ENCODE measurements at places on chromosomes 7 and 10. TPM values are rescaled to one million over a fixed set of nuclear protein-coding genes. Genes with fewer than 3 reads are reported as not detected.

APBB1IP gene
- 102 TPM for total RNA-seq

DYDC1 gene
- total RNA-seq = not detected

EPHA1 gene
- total RNA-seq = 44.9 TPM

IRF5 gene
- 3.0 TPM for total RNA-seq

LIPM gene
- total RNA-seq = not detected

CBX3 gene
- 197 TPM for total RNA-seq

INA gene
- not detected for total RNA-seq

CPXM2 gene
- not detected for total RNA-seq

GDF2 gene
- not detected for total RNA-seq

CACNA2D1 gene
- total RNA-seq = not detected

TMEM184A gene
- total RNA-seq = not detected

DNA sequence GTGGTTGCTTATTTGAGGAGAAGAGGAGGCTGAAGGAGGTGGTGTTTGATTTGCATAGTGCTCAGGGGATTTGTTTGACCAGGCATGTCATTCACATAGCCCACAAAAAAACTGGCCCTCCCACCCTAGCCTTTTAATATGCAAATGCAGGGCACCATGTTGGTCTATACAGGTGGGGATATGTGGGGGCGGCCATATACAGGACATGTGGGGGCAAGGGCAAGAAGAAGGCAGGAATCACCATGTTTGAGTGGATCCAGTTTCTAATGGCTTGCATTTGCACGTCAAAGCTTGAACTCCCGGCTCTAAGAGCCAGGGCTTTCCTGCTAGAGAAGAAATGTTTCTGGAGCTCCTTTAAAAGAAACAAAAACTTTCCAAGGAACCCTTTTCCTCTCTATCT, 541.0 kb downstream of the ZWINT start:
- DNase-seq = no peak

DNA sequence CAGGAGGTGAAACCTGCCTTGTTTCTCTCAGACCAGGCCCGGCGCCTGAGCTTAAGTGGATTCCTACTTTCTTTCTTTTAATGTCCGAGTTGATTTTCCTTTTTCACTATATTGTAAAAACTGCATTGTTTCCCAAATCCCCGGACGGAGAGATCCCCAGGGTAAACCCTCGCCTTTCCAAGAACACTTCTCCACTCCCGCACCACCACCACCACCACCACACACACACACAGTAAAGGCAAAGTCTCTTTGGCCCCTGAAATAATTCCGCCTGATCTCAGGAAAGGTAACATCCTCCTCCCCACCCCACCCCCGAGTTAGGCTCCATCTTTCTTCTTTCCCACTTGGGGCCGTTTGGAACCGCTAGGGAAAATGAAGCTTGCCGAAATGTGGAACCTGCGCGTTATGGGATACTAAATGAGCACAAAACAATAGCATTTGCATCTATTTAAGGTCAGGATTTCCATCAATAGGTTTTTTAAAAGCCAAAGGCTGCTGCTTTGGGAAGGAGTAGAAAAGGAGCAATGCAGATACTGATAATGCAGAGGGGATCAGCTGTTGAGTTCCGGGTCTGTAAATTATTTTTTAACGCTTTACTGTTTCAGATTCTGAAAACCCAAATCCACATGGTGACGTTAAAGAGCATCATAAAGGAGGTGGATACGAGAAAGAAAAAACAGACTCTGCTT, 2.5 kb downstream of the HPSE2 start:
- no peak for DNase-seq

GRCh38 chr7:48420206-48420605, 248.9 kb downstream of the ABCA13 start:
- no peak for DNase-seq

DNA sequence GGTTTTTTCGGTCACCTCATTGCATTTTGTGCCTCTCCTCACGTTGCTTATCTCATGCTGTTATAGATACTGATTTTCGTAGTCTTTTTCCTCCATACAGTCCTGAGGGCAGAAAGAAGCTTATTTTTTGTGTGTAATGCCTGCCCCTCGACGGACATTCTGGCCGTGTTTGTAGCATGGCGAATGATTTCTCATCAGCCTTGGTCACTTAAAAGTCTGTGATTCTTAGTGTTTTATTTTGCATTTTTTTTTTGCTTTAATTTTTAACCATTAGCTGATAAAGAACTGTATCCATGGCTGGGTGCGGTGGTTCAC, 469 bp upstream of the NOC3L start:
- DNase-seq = no peak

- no peak for DNase-seq
These were observed 4.9 kb upstream of the ZMIZ2 start for GRCh38 chr7:44743750-44744149.

DNA sequence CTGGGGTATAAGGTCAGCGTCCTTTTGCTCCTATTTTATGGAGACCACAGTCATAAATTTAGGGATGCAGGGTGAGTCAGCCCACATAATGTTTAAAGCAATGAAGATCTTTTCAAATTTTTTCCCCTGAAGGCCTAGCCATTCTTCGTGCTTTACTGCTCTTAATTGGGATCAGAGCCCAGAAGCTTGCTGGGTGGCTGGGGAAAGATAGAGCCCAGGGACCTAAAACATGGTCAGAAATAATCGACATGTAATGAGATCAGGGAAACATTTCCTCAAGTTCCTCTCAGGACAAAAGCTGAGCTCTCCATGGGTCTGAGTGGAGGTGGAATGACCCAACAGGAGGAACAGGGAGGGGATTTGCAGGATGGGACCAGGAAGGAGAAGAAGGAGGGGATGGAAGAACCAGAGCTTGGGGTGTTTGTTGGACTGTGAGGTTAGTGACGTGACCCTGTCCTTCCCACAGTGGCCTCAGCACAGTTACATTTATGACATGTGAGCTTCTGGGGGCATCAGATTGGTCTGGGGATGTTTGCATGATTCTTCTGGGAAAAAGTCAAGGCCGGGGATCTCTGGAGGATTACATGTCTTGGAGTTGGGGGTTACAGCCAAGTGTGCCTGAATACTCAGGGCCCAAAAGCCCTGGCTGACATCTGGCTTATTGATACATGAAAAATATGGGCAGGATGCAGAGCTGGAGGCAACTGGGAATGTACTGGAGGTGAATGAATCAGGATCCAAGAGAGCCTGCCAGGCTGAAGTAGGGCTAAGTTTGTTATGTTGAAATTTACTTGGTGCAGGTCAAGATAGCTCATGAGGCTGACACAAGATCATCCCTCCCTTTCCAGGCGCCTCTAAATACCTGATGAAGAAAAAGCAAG, 477.9 kb downstream of the RPS24 start:
- no peak for DNase-seq

DNA sequence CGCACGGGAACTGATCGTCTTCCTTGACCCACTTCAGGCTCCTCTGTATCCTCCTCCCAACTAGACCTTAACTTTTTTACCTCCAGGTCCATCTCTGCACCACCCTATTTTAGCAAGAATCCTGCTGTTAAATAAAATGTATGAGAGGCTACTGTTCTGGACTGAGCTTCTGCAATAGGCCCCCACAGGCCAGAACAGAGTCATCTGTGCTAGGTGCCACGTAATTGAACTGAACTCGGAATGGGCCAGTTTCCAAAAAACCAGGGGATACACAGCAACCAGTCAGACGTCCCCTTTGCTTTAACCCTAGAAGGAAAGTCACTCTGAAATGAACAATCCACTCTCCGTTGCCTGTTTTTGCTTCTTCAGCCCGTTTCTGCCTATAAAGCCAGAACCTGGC, 71.3 kb downstream of the CHST15 start:
- no peak for DNase-seq

GRCh38 chr7:95766657-95767056, 5.7 kb upstream of the DYNC1I1 start:
- no peak for DNase-seq

DNA sequence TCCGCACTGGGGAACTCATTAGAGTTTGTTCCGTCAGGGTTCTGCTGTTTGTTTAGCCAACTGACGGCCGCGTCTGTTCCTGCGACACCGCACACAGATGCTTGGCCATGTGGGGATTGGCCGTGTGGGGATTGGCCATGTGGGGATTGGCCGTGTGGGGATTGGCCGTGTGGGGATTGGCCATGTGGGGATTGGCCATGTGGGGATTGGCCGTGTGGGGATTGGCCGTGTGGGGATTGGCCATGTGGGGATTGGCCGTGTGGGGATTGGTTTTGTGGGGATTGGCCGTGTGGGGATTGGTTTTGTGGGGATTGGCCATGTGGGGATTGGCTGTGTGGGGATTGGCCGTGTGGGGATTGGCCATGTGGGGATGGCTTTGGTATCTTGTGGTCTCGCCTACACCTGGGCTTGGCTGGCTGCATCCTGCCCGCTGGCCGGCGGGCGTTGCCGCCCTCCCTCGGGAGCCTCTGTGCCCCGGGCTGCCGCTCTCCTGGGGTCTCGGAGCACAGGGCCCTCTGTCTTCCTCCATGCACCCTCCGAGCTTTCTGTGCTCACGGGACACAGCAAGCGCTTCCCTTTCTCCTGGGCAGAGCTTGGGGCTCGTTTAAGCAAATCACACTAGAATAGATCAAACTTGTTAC, 62.5 kb downstream of the NKX6-2 start:
- no peak for DNase-seq

DNA sequence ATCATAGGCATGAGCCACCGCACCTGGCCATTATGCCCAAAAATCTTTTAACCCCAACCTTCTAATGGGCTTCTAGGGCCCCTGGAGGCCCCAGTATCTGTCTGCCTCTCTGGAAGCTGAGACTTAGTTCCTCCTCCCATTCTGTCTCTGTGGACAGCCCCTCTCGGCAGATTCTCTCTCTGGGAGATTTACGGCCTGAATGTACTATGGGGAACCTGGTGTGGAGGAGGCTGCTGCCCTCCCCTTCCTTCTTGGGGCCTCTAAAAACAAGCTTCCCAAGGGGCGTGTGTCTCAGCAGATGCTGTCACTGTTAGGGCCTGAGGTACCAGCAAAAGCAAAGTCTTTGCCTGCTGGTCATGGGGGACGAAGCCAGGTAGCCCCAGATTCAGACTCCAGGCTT, 35.8 kb upstream of the PRKAR1B start:
- DNase-seq = no peak

- DNase-seq = no peak
These were observed 39.6 kb downstream of the STARD3NL start for GRCh38 chr7:38217672-38218071.

- DNase-seq = no peak
These were observed 66.6 kb downstream of the GPR37 start for GRCh38 chr7:124698964-124699363.

DNA sequence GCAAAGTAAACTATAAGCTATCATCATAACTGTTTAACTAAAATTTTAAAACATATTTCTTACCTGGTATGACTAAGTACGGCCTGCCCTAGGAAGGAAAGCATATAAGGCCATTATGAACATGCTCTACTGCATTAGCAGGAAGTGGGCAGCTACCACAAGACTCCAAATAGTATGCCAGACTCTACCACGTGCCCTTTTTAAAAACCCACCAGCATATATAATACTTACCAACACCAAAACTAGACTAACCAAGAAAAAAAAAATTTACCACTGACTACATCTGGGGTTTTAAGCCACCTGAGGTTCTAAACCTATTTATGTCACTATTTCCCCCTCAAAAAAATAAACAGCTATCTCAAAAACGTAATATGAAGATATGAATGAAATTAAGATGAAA, 30.1 kb downstream of the NUDCD3 start:
- DNase-seq = peak; percentile 26

- DNase-seq = no peak
These were observed 47.2 kb upstream of the RHEB start for GRCh38 chr7:151566897-151567320.

GRCh38 chr7:130136579-130137167, 66.3 kb downstream of the KLHDC10 start:
- no peak for DNase-seq

DNA sequence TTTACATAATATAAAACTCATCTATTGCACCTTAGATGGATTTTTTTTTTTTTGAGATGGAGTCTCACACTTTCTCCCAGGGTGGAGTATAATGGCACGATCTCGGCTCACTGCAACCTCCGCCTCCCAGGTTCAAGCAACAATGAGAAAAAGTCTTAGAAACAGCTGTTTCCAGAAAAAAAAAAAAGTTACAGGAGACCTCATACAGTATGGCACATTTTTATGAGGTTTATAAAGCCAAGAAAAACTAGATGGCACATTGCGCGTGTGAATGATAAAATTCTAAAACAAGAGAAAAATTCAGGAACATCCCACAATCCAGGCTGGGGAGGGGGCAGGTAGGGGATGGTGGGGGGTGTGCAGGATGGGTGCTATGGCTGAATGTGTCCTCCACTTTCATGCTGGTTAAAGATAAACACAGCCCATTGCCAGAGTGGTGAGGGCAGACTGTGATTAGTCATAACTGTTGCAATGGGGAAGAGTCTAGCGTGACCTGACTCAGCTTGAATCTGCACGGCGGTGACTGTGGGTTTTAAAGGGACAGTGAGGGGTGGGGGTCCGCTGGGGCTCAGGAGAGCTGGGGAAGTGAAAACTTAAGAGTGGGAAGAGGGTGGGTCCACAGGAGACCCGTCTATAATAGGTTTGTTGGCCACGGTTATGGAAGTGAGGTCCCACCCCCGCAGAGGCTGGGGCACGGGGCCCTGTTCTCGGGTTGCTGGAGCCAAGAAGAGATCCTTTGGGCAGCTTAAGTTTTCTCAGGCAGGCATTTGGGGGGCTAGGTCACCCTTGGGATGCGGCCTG, 11.9 kb upstream of the LRRC27 start:
- no peak for DNase-seq

DNA sequence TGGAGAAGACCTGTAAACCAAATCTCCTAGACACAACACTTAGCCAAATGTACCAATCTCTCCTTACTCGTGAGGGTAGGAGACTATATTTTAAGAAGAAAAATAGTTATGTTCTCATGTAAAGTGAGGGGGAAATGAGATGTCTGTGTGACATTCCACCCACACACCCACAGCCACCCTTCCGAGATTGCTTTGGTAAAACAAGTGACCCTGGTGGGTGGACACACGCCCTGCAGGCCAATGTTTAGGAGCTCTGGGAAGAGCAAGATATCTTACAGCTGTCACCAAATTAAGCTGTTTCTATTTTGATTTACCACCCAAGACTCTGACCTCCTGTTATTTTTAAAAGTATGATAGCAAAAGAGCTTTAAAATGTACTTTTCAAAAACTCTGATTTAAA, 147.2 kb upstream of the PFKP start:
- no peak for DNase-seq

DNA sequence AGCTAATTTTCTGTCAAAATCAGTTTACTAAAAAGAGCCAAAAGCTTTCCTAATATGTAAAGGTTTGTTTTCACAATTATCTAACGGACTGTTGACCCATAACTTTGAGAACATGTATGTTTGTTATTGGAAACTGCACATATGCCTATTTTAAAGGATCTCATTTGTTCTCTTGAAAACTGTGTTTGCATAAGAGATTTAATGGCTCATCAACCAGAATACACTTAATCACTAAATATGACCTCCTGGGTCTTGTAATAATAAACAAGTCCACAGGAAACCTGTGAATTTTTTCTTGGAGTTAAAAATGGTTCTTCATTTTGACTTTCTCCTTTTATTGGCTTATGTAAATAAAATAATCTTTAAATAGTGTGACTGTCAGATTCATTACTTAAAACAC, 48.3 kb upstream of the STEAP1B start:
- DNase-seq = no peak
